ENCODE measurements at places on chromosomes 2 and 18.

GRCh38 chr2:173441222-173441621 lies 86.5 kb downstream of the CDCA7 start:
- no peak for DNase-seq

DNA sequence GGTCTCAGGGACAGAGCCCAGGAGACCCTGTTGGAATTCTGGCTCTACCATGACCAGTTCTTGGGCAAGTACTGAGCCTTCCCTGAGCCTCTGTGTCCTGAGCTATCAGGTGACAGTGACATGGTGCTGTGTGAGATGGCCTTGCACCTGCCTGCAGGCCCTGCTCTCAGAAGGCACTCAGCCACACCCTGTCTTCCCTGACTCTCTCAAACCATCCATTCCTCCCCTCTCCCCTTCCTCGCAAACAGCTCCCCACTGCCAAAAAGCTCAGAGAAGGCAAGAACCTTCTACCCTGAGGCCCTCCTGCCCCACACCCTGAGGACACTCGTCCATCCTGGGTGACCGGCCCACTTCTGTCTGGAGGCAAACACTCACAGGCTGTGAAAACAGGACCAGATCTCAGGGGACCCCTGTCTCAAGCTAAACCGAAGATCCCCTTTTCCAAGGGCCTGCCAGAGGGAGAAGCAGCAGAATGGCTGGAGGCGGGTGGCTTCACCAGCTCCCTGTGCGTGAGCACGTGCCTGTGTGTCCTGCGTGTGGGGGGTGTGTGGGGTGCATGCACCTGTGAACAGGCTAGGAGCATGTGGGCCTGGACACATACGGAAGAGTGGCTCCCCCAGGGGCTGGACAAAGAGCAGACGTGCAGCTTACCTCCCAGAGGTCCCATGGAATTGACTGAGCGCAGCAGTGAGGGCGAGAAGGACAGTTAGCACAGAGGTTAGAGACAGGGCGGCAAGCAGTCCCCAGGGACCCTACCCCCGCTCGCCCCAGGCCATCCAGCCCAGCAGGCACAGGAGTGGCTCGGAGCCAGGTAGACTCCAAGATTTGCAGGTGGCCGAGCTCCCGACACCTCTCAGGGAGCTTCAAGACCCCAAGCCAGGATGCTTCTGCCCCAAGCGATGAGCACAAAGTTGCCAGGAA lies 53.9 kb downstream of the BIN1 start:
- DNase-seq: no peak

GRCh38 chr2:133651861-133652260 lies 83.6 kb upstream of the NCKAP5 start:
- no peak for DNase-seq

DNA sequence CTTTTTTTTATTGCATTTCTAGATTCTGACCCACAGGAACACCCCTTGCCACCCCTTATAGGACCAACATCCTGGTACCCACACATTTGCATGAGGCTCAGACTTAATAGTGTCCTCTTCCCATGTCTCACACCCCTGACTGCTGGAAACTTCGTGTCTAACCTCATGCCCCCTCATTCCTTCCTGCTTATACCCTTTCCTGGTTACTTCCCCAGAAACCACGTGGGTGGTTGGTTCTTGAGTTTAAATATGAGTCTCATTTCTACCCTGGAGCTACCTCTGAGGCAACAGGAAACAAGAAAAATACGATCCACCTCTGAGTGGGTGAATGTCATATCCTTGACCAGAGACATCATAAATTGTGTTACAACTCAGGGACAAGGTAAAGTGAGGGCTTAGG lies 1.6 kb downstream of the TNP1 start:
- DNase-seq: no peak

GRCh38 chr2:172095905-172096625 lies 6.6 kb downstream of the DLX2 start:
- no peak for DNase-seq

DNA sequence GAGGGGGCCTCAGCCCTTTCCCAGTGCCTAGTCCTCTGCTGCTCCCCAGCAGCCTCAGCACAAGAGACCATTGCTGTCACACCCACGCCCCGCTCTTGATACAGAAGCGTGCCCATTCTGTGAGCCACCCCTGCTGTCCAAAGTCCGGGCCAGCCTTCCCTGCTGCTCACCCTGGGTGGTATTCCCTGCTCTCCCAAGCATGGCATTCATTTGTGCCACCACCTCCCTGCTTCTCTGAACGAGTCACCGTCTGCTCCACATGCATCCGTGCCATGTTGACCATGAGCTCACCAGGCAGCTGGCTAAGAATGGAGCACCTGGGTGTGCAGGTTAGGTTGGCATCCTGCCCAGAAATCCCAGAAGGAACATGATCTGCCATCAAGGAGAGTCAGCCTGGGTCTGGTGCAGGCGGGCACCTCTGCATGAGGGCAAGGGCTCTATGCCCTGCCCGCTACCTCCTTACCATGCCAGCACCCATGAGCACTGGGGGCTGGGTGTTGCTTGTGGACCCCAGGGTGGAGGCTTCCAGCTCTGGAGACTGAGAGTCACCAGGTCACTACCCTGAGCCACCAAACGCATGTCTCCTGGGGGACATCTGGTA lies 63.0 kb downstream of the TWIST2 start:
- DNase-seq: no peak

DNA sequence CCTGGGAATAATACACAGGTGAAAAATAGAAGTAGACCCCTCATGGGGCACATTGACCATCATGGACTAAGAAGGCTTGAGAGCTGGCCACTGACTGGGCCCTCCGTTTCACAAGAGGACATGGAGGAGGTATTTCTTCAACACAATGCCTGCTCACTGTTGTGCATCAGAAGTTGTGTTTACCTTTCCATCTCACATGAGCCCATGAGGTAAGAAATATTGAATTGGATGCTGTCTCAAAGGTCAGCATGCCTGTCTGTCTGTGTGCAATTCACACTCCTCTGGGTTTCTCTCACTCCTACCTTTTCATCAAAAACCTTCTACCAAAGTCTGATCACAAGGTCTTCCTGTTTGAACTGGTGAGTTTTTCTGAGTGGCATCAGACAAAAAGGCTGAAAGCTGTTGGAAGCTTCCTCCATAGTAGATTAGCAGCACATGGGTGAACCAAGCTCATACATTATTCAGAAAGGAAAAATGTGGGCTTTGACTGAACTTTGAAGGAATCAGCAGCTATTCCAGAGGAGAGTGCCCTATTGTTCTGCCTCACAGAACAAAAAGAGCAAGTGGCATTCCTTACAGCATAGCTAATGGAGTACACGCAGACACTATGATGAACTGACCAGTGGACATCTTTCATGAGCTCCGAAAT lies 143.2 kb upstream of the RND3 start:
- no peak for DNase-seq

- no peak for DNase-seq
Measured at GRCh38 chr2:33335516-33335915, 140.9 kb upstream of the RASGRP3 start.

DNA sequence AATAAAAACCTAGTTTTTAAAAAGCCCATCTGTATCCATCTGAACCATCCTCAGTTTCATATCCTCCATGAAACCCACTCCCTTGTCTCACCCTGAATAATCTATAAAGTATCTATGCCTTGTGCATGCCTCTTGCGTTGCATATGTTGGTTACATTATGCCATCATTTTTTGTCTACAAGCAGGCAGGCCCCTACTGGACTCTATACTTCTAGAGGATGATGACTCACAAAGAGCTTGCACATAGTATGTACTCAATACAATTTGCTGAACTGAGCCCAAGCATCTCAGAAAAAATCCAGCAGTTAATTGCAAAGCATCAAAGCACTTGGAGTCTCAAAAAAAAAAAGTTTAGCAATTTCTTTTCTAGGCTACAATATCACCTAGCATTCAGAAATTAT lies 95.6 kb downstream of the DYM start:
- DNase-seq: no peak

GRCh38 chr2:50401772-50402653 lies 629.9 kb downstream of the NRXN1 start:
- peak; percentile 1 for DNase-seq

Measured in amniotic stem cell (primary cell).